ENCODE measurements at places on chromosomes 13 and 19.

- DNase-seq = peak; percentile 64
These were observed 30.7 kb downstream of the HTR2A start for GRCh38 chr13:46866150-46866549.

- no peak for DNase-seq
These were observed 5.3 kb upstream of the ZNF583 start for GRCh38 chr19:56398809-56399208.

DNA sequence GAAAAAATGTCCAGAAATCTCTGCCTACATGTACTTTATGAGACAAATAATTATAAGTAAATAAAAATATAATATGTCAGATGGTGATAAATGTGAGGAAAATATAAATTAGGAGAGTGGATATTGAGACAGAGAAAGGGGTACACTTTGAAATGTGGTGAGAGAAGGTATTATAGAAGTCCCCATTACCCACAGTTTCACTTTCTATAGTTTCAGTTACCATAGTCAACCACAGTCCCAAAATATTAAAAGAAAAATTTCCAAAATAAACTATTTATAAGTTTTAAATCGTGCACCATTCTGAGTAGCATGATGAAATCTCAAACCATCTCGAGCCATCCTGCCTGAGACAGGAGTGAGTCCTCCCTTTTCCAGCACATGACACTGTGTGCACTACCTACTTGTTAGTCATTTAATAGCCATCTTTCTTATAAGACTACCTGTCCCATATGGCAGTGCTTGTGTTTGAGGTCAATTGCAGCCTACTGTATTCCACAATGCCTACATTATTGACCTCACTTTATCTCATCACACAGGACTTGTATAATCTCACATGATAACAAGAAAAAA, 653.7 kb downstream of the DACH1 start:
- no peak for DNase-seq

- peak; percentile 84 for DNase-seq
These were observed 33.0 kb downstream of the DEDD2 start for GRCh38 chr19:42184401-42184861.

GRCh38 chr19:41449079-41449864, 6.3 kb downstream of the ERICH4 start:
- peak; percentile 65 for DNase-seq

DNA sequence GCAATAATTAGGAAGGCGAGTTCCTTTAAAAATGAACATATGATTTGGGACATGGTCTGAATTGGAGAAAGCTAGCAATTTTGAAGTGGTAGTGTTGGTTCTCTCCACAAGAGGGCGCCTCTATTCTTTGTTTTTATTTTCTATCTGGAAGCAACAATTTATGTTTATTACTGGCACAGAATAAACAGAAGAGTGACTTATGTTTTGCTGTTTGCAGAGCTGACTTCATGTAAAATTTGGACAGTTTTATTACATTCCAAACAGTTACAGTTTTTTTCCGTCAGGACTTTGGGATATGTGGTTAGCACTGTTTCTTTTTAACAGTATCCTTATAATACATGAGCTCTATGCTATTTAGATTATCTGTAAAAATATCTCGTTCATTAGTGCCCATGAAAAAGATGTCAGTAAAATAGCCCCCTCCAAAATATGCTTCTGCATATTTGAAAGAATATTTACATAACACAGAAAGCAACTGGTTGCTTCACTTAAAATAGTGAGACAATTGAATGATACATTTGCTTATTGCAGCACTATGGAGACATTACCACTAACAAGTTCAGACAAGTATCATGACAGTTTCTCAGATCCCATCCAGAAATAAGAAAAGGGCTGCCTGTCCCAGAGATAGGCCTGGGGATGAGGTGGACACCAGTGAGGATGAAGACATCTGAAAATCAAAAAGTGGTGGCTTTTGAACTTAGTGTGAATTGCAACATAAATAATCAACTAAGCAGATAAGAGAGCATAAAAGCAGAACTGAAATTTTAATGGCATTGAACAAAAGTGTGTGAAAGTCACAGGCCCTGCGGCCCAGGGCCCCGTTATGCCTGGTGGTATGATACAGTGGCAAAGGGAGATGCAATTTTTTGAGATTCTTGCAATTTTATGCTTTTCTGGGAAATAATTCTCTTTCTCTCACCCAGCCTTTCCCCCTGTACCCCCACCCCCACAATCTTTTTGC, 32.3 kb upstream of the FGF9 start:
- peak; percentile 36 for DNase-seq

DNA sequence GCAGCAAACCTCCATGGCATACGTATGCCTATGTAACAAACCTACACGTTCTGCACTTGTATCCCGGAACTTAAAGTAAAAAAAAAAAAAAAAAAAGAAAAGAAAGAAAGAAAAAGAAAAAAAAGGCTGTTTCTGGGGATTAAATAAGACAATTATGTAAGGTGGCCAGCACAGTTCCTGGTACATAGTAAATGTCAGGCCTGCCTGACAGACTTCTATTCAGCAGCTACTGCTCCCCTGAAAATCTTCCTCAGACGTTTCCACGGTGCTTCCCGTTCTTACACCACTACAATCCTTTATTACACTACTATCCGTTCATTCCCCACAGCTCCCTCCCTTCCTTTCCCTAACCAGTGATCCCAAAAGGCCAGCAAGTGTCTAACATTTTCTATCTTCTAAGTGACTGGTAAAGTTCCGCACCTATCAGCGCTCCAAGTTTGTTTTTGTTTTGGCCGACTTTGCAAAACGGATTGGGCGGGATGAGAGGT, 636 bp upstream of the RB1 start:
- no peak for DNase-seq

DNA sequence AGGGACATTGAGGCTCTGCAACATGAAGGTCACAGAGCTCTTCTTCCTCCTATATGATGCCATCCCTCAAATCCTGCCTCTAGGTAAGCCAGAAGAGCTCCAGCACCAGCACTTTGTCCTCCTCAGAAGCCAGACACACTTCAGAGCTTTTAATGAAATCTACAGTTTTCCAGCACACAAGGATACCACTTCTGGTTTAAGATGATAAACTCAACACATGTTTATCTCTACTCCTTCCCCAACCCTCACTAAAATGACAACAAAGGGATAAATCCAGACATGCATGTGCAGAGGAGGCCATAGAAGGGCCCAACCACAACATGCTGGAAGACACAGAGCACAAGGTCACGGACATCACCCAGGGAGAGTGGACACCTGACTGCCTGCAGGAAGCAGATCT, 195.3 kb downstream of the USP12 start:
- DNase-seq = no peak

DNA sequence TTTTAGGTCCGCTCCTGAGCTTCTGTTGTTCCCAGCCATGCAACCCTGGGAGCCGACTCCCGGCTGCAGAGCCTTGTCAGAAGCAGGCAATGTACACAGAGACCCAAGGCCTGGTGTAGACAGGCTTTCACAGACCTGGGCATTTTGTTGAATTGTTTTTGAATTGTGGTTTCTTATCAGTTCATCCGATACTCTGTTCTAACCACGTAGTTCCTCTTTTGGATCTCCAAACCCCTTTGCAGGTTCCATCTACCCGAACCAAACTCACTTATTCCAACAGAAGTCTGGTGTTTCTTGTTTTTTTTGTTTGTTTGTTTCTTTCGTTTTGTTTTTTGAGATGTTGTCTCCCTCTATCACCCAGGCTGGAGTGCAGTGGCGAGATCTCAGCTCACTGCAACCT, 6.3 kb upstream of the NLRP2 start:
- no peak for DNase-seq

GRCh38 chr19:12092065-12092867, 27.7 kb downstream of the ZNF844 start:
- peak; percentile 88 for DNase-seq

DNA sequence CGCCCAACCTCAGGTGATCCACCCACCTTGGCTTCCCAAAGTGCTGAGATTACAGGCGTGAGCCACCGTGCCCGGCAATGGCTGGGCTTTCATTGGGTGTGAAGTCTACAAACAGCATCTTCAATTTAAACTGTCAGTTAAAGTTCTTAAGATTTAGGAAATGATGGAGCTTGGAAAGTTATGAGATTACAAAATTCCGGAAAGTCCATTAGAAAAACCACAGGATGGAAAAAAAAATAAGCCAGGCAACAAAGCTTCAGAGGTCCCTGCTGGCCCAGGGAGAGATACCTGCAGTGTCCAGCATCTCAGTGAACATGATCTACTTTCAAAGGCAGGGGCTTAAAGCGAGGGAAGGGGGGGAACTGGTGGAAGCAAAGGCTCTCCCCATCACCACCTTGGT, 4.6 kb upstream of the ZNF587B start:
- DNase-seq = no peak

- DNase-seq = no peak
These were observed 21.5 kb downstream of the CRTC1 start for GRCh38 chr19:18704971-18705370.

GRCh38 chr19:8821748-8822241, 10.3 kb downstream of the ZNF558 start:
- no peak for DNase-seq

DNA sequence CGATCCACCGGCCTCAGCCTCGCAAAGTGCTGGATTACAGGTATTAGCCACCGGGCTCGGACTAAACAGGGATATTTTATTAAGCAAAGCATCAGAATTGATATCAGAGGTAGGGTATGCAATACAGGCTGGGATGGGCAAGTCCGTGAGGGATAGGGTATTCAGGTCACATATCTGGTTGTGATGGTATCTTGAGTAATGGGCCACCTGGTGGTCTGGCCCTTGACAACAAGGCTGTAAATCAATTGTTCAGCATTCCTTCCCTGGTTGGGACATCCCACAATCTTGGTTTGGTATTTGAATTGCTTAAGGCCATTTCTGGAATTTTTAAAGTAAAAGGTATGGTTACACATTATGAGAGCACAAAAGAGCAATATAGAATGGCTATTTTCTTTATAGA, 1588.0 kb downstream of the SLITRK1 start:
- no peak for DNase-seq

- DNase-seq = no peak
These were observed 100.3 kb downstream of the ARHGEF7 start for GRCh38 chr13:111215081-111216047.

GRCh38 chr19:42095814-42096230, 19.9 kb downstream of the ZNF574 start:
- DNase-seq = no peak

- no peak for DNase-seq
These were observed 375.5 kb downstream of the PCDH20 start for GRCh38 chr13:61040181-61040580.

DNA sequence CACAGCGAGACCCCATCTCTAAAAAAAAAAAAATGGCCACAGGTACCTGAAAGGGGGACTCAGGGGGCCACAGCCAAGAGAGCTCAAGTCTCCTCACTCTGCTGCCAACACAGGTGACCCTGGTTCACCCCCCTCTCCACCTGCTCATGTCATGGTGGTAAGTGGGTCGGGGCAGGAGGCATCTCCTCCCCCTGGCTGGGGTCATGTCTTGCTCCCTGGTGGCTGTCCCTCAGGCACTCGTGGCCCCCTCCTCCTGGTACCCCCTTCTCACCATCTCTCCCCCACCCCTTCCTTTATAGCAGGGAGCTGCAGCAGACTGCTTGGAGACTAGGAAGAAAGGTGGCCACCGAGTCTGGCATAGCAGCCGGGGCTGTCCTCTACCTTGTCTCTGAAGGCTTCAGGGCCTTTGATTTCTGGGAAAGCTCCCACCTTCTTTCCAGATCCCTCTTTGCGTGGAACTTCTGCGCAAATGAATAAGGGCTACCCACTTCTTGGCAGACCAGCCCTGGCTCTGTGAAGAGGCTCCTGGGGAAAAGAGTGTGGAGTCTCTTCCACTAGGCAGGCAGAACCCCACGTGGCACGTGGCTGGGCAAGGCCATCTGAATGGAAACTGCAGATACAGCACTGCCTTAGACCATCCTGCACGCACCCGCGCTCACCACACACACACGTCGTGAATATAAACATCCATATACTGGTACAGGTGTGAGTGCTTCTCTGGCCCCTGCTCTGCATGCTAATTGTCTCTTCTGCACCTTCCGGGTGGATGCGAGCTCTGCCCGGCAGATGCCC, 20.1 kb upstream of the MIER2 start:
- DNase-seq = no peak

GRCh38 chr19:12946731-12947496, 1.3 kb downstream of the RAD23A start:
- DNase-seq = no peak

- DNase-seq = no peak
These were observed 412 bp downstream of the IRS2 start for GRCh38 chr13:109785892-109786450.

DNA sequence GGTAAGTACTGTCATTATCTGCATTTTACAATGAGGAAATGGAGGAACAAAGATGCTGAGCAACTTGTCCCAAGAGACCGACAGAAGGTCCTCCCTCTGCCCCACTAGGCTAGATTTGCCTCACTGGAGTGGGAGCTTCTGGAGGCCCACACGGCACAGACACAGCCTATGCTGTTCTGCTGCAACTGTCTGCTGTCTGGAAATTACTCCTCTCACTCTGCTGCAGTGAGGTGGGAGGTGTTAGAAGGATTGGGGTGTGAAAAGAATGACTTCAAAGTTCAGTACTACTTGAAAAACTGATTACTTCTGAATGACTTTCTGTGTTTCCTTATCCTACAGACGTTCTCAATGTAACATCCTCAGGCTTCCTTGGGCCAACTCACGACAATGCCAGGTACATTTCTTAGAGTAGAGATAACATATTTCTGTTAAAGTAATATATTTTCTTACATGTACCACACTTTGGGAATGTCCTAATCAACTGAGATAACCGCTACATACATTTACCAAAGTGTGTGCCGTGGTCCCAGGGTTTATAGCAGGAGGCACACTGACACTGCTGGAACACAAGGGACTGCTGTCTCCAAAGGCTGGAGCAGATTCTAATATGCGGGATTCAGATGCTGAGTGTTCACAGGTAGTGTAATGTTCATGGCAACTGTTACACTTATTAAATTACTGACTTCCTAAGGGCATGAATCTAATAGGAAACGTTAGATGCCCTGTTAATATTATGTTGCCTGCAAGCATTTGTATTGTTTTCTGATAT, 53.5 kb upstream of the WASF3 start:
- DNase-seq = no peak

DNA sequence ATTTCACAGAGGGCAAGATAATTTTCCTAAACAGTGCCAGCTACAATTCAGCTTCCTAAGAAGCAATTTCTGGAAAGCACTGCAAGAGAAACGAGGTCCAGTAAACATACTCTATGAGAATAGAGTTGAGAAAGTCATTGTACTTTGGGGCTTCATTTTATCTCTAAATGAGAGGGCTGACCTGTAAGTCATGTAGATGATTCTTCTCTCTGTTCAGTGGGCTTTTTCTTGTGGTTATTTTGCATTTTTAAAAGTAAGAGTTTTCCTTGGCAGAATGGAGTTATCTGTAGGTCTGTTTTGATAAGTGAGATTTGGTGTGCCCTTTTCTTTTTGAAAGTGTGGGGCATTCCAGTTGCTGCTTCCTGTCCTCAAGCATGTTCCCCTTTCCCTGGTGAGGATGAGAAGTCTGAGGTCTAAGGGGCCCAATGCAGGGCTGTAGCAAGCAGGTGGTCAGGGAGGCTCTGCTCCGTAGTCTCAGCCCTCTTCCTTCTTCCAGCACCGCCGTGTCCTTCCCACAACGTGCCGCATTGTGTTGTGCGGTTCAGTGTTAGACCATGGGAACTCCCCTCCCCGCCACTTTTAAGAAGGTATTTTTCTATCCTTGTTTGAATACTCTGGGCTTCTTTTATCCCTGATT, 86.3 kb downstream of the ARHGEF7 start:
- DNase-seq = no peak

- DNase-seq = no peak
These were observed 96.7 kb downstream of the CRYL1 start for GRCh38 chr13:20428666-20429644.
